ENCODE measurements at places on chromosomes 6 and 20.
A peak's percentile ranks its signal among the peaks of the same experiment; 100 is the strongest.

- DNase-seq = no peak
These were observed 3.0 kb upstream of the CCR6 start for GRCh38 chr6:167119670-167120582.

- no peak for DNase-seq
These were observed 375.0 kb downstream of the CDC5L start for GRCh38 chr6:44762496-44762895.

GRCh38 chr6:29968130-29968529 lies 25.8 kb downstream of the HLA-A start:
- DNase-seq = no peak

DNA sequence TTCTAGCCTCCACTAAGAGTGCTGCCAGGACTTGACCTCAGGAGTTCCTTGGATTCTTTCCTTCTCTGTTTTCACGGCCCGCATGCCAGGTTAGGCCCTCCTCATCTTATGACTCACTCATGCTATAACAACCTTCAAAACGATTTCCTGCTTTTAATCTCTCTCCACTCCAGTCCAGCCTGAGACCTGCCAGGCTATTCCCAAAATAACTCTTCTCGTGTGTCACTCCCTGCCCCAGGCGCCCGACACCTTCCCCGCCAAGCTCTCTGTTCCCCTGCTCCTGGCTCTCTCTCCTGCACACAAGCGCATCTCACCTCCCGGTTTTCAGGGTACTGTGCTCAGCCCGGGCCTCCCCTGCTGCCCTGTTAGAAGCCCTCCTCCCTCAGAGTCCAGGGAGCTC lies 64.1 kb upstream of the RPS6KA2 start:
- no peak for DNase-seq

- DNase-seq = no peak
These were observed 8.8 kb upstream of the C20orf144 start for GRCh38 chr20:33653218-33653899.

- no peak for DNase-seq
These were observed 34.3 kb upstream of the COL9A1 start for GRCh38 chr6:70336996-70337742.

DNA sequence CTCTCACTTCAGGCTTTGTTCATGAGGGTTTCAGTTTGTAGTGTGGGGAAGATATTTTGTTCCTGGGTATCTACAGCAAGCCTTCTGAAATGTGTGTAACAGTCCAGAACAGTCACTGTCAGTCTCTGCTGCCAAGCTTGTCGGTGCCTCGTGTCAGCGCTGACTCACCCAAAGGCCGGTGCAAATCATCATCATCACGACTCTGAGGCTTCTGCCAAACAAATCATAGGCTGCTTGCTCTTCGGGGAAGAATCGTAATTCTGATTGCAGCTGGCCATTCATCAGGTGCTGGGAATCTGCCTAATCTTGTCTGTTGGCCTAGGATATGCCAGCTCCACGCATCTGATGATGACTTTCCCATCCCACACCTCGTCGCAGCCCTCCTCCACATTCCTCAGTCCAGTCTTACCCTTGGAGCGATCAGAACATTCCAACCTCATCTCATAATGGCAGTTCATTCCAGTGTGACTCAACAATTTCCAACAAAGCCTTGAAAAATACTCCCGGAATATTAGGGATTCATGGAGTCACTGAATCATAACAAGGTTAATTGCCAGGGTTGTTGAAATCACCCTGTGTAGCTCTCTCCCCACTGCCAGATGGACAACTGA lies 40.9 kb downstream of the ALDH8A1 start:
- no peak for DNase-seq

- peak; percentile 47 for DNase-seq
These were observed 53.6 kb downstream of the CDH26 start for GRCh38 chr20:60011512-60012507.

GRCh38 chr6:159056003-159056402 lies 11.2 kb upstream of the TAGAP start:
- DNase-seq = no peak

DNA sequence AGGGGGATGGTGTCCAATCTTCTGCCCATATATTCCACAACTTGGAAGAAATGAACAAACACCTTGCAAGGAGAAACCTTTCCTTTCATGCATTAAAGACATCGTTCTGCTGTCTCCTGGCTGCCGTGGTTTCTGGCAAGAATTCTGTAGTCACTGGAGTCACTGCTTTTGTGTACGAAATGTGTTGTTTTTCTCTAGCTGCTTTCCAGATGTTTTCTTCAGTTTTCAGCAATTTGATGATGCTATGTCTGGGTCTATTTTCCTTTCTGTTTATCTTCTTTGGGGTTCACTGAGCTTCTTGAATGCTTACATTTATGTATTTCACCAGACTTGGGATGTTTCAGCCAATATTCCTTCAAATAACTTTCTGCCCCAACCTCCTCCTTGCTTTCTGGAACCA lies 40.6 kb upstream of the SLCO4A1 start:
- DNase-seq = no peak

GRCh38 chr6:21946298-21946783 lies 350.5 kb downstream of the PRL start:
- no peak for DNase-seq

DNA sequence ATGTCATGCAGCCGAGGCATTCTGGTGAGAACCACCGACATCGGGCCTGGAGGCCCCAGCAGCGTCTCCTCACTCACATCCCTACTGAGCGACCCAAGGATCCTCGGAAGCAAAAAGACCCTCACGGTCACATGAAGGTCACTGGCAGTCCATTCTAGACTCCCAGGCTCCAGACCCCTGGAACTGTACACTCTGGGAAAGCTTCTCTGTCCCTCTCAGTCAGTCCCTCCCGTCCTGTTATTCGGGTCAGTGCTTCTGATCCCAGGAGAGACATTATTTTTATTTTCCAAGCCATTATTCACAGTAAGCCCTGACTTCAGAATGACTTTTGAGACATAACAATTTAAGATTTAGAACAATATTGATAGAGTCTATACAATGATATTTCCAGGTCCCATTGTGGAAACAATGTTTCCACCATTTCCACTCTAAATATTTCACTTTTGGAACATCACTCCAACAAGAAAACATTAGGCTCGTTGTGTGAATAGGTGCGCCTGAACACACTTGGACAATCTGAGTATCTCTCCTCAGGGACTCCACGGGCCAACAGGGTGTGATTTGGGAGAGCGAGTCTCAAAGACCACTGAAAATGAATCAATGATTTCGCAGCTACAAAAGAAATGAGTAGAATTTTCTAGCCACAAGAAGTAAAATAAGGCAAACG lies 199.7 kb downstream of the SOD2 start:
- DNase-seq = no peak

- no peak for DNase-seq
These were observed 186.7 kb downstream of the BTBD9 start for GRCh38 chr6:38452816-38453660.

Data from T-helper 2 cell (primary cell).